Stimulated activated CD8-positive, alpha-beta memory T cell treated with anti-CD3 and anti-CD28 coated beads, Interleukin-15, amount 100 ng/mL, for 4 hours (primary cell): ENCODE measurements at places on chromosomes 16 and 17.
A peak's percentile ranks its signal among the peaks of the same experiment; 100 is the strongest.

DNA sequence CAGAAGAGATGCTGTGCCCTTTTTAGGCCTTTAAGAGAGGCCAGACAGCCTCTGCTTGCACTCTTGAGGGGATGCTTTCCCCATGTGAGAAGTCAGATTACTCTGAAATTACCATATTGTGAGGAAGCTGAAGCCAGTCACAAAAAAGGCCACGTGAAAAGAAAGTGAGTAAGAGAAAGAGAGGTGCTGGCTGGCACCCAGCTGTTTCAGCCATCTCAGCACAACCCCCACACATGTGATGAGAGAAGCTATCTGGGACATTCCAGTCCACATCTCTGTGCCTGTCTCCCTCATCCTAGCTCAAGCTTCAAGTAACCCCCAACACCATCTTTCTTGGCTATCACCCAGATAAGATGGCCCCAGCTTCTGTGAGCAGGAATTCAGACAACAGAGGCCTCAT is 131.4 kb downstream of the HS3ST2 start:
- no peak for DNase-seq

DNA sequence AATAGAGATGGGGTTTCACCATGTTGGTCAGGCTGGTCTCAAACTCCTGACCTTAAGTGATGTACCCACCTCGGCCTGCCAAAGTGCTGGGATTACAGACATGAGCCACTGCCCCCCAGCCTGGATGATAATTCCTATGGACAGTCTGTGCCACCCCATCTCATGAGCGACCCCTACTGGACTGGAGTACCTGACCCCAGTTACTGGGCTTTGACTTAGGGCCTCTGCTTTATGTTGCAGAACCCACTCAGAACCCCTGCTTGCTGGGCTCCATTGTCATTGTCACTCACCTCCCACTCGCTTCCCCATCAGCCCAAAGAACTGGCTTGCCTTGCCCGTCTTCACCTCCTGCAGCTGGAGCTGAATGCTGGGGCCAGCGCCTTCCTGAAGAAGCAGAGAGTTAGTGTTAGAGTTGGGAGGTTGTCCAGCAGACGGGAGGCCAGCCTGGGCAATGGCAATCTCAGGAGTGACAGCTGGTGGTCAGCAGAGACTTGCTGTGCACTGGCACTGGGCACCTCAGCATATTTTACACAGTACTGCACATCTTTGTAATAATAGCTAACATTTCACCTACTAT is 4.0 kb downstream of the TAC4 start:
- no peak for DNase-seq

GRCh38 chr16:82082543-82083244 is 47.6 kb downstream of the HSD17B2 start:
- no peak for DNase-seq

DNA sequence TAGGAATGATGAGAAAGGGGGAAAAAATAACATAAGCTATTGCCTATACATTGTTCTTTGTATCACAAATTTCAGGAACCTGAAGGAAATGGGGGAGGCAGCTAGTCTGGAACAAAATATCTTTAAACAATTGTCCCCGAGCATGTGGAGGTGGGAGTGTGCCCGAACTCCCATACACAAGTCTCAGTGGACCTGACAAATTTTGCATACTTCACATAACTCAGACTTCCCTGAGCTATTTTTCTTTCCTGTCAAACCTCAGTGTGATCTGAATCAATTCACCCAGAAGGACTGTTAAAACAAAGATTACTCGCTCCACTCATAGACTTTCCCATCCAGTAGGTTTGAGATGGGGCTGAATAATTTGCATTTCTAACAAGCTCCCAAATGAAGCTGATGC is 1.6 kb upstream of the XPO6 start:
- no peak for DNase-seq

GRCh38 chr17:15261802-15262290 is 3.3 kb downstream of the PMP22 start:
- DNase-seq = no peak

GRCh38 chr16:67034487-67034886 is 5.5 kb downstream of the CBFB start:
- no peak for DNase-seq

DNA sequence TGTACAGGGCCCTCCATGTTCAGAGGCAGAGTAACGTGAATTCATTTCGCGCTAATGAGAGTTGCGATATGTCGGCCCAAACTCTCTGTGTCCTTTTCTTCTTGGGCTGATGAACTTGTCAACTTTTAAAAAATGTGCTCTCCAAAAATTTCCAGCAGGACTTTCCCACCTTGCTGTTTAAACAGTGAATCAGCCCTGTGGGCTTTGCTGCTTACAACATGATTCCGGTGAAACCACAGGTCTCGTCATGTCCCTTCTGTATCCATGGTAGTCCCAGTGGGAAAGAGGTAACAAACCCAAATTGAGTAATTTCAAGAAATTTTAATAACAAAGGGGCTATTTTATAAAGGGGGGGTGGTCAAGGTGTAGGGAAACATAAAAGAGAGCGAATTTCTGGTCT is 612.9 kb downstream of the MAF start:
- DNase-seq = no peak

- DNase-seq = no peak
These were observed 70.1 kb downstream of the SMG6 start for GRCh38 chr17:2233441-2233947.

DNA sequence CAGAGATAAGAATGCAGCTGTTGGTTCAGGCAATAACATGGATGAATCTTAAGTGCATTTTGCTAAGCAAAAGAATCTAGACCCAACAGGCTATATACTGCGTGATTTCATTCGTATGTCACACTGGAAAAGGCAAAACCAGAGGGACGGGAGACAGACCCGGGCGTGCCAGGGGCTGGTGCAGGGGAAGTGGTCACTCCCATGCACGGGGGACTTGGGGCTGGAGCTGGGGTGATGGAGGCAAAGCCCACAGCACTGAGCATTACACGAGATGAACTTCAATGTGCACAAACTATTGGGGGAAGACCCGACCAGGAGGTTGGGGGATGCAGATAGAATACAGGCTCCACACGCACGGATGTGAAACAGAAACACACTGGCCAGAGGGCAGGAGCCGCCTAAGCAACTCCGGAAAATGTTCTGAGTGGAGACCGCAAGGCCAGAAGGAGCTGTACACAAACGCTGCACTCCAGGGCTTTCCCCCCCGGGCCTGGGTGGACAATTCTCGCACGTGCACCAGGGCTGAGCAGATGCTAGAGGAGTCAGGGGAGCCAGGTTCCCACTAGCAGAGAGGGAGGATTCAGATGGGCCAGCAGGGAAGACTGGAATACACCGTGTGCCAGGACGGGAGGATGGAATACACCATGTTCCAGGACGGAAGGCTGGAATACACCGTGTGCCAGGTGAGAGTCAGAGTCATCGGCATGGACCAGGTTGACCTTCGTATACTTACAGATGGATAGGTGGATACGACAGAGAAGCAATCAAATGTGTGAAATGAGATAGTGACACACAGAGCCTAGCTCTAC is 11.3 kb downstream of the LMF1 start:
- no peak for DNase-seq

DNA sequence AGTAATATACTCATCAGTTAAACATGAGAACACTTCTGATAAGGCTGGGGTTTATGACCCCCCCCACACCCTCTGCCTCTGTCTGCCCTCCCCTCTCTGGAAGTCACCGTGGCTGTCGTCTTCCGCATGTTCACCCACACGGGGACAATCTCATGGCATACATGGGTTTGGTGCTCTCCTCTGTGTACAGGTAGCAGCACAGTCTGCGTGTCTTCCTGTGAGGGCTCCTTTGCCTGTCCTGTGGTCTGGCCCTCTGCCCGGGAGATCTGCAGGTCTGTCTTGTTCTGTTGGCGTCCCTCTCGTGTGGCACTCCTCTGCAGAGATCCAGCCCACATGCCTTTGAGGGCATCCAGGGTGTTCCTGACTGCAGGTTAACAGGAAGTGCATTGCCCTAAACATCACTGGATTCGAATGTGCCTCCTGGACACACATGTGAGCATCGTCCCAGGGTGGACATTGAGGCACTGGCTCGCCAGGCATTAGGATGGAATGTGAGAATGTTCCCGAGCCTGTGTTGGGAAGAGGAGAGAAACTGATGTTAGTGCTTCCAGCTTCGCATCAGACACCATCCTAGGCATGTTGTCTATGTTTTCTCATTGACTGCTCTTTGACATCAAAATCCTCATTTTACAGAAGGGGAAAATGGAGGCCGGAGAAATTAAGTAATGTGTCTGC is 54.5 kb downstream of the NKD1 start:
- DNase-seq = no peak

GRCh38 chr16:89710709-89711564 is 9.4 kb upstream of the SPATA2L start:
- DNase-seq = no peak

- DNase-seq = no peak
These were observed 48.0 kb downstream of the PIPOX start for GRCh38 chr17:29090750-29091605.

- no peak for DNase-seq
These were observed 28.3 kb upstream of the TENT4B start for GRCh38 chr16:50124769-50125168.

GRCh38 chr17:51371732-51372151 is 111.4 kb downstream of the UTP18 start:
- DNase-seq = no peak

DNA sequence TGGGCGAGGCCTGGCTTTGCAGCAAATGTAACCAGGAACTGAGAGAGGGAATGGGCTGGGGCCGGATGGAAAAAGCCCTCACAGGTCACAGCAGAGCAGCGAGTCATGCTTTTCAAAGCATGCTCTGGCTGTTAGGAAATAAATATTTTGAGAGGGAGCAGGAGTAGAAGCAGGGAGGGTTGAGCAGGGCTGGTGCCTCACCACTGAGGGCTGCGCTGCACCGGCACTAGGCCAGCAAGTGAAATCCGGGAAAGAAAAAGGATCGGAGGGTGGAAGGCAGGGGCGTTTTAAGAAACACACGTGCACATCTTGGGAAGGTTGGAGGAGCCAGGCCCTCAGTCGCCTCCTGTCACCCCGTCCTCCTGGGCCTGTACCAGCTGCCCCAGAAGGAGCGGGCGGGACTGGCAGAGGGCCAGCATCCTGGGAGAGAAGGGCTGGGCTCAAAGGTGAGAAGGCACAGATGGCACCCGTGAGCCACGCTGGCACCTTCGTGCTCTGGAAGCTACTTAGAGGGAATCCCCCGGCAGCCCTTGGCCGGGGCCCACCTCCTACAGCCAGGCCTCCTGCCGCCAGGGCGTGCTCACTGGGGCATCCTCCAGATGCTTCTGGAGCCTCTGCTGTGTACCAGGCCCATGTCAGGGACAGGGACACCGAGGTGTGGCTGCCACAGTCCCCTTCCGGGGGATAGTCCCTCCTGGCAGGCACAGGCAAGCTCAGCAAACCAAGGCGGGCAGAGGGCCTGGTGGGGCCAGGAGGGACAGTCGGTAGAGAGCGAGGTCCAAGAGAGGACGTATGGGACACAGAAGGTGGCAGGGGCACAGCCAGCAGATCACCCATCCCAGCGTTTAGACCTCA is 71.5 kb upstream of the PLCG2 start:
- DNase-seq = no peak

DNA sequence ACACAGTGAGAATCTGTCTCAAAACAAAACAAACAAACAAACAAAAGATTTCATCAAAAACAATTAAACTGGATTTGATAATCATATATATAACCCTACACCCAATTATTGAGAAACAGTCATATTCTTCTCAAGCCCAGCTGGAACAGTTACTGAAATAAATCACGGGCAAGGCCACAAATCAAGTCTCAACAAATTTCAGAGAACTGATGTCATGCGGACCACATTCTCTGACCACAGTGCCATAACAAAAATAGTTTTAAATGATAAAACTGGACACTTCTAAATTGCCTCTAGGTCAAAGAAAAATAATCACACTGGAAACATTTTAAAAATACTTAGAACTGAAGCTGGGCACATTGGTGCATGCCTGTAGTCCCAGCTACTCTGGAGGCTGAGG is 15.9 kb upstream of the PIK3R5 start:
- no peak for DNase-seq

DNA sequence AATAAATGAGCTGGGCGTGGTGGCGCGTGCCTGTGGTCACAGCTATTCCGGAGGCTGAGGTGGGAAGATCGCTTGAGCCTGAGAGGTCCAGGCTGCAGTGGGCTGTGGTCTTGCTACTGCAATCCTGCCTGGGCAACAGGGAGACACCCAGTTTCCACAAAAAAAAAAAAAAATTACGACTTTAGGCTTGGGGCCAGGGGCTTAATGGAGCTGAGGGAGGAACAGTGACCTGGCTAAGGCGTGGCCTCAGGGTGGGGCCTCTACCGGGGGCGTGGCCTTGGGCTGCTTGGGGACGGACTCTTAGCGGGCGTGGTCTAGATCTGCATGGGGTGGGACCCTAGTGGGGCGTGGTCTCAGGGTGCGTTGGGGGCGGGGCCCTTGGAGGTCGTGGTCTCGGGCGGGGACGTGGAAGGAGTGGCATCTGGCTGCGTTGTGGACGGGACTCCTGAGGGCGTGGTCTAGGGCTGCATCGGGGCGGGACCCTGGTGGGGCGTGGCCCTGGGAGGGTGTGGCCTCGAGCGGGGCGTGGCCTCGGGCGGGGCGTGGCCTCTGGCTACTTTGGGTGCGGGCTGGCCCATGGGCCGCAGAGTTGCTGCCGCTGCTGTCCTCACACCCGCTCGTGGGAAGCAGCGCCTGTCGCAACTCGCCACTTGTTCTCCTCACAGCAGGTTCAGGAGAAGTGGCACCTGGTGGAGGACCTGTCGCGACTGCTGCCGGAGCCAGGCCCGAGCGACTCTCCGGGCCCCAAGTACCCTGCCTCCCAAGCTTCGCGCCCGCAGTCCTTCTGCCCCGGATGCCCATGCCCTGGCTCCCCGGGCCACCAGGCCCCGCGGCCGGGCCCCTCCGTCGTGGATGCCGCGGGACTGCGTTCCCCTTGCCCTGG is 5.8 kb upstream of the C17orf99 start:
- DNase-seq = peak; percentile 74

- DNase-seq = no peak
These were observed 6.0 kb downstream of the ST3GAL2 start for GRCh38 chr16:70432723-70433457.

DNA sequence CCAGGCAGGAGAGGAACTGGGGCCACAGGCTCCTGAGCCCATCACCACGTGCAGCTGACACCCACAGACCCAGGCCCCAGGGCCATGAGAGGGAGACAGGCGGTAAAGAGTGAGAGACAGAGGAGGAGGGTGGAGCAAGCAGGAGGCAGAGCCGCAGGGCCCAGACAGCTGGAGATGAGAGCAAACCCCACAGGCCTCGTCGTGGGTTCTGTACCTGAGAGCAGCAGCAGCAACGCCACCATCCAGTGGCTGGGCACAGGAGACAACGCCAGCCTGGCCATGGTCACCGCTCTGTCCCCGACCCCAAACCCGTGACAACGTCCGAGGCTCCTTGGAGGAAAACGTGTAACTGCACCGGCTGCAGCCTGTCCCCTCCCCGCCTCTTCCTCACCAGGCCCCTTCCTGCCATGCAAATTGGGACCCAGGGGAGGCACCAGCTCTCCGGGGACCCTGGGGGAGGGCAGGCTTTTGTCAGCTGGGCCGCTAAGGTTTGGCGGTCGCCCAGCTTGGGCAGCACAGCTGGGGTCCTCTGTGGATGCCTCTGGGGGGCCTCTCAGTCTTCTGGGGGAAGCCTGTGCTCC is at the start of gene CD79B:
TSS of gene CD79B (minus strand) at position 351 of the 581 bp plus-strand sequence. CDS start at position 281, 70 bp downstream.
- DNase-seq = no peak

DNA sequence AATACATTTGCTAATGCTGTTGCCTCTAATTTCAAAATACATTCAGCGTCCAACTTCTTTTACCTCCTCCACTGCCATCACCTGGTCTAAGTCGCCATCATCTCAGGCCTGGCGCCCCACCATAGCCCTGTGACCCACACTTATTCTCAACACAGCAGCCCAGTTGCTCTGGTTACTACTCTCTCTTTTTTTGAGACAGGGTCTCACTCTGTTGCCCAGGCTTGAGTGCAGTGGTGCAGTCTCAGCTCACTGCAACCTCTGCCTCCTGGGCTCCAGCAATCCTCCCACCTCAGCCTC is 7.5 kb upstream of the NKD1 start:
- DNase-seq = no peak
